ENCODE measurements at places on chromosomes 2 and 18.
A peak's percentile ranks its signal among the peaks of the same experiment; 100 is the strongest.

- no peak for DNase-seq
These were observed 368.2 kb downstream of the CDH2 start for GRCh38 chr18:27808683-27809082.

DNA sequence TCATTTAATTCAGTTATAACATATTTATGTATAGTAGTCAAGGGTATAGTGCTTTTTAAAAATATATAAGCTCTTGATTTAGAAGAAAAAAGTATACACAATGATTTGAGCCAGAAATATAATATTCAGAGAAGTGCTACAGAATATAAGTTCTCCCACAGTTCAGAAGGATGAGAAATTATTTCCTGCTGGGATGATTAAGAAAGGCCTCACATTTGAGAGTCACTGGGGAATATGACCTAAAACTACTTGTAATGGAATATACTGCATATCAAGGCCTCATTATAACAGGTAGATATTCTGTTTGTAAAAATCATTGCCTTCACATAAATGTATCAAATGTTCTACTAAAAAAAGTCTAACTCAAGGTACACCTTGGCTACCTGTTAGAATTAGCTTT, 203.5 kb downstream of the MBD2 start:
- DNase-seq, result no peak

GRCh38 chr2:144456680-144457079, 63.2 kb downstream of the ZEB2 start:
- DNase-seq, result peak; percentile 17

DNA sequence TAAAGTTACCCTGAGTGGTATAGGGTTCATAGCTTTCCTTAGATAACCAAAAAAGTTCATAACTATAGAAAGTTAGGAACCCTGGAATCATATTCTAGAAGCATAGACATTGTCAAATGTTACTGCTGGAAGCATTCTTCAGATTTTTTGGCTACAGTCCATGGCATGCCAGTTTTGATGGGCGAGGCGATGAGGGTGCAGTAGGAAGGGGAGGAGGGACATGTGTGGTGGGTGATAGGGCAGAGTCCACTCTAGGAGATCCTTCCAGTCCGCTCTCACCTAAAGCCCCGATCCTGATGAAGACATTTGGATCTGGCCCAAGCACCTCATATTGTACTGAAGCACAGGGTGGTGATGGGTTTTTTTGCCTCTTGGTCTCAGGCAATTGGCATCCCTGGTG, 91.8 kb downstream of the HRH4 start:
- no peak for DNase-seq

DNA sequence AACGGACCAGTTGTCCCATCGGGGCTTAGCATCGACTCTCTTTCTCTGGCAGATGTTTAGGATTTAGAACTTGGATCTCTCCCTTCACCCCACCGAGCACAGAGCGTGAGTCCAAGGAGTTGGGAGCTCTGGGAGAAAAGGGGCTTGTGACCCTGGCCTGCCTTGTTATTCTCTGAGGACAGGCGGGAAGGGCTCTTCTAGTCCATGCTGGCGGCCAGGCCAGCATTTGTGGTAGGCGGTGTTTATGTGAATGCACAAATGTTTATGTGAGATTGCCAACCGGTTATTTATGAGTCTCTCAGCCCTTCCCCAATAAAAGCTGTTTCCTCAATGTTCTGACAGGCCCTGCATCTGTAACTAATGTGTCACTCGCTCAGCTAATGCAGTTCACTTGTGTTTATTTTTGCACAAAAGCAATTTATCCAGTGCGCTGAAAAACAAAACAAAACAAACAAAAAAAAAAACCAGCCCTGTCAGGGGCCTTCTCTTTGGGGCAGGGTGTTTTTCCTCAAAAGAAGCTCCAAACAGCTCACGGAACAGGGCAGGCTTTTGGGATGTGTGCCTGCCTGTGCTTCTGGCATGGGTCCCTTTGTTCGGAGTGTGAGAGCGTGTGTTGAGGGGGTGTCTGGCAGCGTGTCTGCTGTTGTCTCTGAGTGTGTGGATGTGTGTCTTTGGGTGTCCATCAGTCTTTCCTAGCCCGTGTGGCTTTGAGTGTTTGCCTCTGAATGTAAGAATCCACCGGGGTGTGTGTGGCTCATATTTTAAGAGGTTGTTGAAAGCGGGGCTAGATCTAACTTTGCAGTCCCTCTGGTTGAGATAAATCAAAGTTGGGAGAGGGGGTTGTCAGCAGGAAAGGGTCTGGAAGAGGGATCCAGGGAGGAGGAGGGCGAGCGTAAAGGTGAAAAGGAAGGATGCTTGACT, 52.8 kb upstream of the HAAO start:
- no peak for DNase-seq

DNA sequence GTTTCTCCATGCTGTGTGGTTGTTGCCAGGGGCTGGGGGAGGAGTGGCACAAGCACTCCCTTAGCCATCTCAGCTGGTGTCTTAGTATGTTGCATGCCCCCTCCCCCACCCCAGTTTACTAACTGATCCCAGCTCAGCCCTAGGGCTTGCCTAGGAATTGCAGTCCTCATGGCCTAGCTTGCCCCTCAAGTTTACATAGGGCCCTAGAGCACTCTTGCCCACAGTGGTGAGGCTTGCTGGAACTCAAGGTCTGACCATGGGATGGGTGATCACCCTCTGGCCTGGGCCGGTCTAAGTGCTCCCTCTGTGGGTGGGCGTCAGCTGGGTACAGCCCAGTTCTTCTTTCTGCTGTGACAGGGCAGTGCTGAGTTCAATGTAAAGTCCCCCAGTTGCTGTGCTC, 156.1 kb upstream of the PIEZO2 start:
- DNase-seq, result no peak

DNA sequence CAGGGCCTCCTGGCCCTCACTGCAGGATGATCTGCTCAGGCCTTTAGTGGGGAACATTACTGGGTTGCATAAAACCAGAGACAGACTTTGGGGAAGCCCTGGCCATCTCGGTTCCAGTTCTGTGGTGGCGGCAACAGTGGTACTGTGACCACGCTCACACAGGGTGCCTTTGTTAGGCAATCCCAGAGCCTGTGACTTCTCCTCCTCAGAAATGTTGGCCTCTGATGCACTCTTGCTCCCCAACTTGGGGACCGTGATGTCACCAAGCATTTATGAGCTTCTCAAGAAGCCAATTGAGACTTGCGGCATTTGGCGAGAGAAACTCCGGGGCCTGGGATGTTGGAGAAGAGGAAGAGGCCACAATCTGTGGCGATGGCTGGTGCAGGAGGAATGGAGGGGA, 80.9 kb upstream of the PKDCC start:
- no peak for DNase-seq

GRCh38 chr2:127201452-127201851, 18.6 kb downstream of the CYP27C1 start:
- DNase-seq, result no peak

GRCh38 chr18:54928236-54928635, 31.0 kb downstream of the CCDC68 start:
- DNase-seq, result no peak

DNA sequence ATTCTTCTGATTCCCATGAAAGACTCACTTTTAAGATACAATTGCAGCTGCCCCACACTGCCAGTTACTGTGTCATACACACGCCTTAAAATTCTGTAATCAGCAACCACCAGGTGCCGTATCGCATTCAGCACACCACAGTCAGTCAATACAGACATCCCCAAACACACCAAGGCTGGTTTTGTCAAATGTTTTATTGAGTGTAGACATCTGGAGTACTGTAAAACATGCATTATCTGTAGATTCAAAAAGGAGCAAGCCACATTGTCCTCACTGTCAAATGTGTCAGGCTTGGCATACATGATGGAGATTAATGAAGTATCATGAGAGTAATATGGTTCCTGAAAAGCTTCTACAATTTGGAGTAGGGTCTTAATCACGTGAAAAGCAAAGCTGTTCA, 109.7 kb upstream of the SP3 start:
- DNase-seq, result no peak

GRCh38 chr2:222296911-222297599, 1.7 kb downstream of the PAX3 start:
- DNase-seq, result no peak

DNA sequence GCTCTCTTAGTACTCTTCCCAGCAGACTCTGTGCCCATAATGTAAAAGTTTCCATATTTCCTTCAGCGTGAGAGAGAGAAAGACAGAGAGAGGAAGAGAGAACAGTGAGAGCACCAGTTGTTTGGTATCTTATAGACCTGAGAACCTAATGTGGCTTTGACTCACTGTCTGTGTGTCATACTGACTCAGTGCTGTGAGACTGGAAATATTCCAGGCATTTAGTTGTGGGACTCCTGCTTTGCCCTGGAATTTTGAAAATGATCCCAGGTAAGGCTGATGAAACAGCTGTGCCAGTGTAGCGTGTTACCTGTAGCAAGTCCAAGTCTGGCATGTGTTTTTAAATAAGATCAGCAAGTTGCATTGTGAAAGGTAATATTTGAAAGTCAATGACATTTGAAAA, 87.9 kb upstream of the KCNH7 start:
- no peak for DNase-seq

DNA sequence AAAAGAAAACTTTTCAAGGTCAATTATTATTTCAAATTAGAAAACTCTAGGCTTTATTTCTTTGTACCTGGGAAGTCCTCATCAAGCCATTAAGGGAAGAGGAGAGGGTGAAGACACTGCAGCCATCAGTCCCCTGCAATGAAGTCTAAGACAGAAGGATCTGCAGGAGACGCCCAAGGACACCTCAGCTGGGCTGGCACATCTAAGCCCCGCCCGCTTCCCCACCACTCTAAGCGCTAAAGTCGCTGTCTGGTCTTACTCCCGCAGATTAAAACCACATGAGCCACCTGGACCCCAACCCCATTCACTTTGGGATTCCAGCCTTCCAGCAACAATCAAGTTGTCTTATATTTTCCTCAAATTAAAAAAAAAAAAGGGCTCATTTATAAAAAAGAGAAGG, 104.4 kb downstream of the AFF3 start:
- DNase-seq, result no peak

DNA sequence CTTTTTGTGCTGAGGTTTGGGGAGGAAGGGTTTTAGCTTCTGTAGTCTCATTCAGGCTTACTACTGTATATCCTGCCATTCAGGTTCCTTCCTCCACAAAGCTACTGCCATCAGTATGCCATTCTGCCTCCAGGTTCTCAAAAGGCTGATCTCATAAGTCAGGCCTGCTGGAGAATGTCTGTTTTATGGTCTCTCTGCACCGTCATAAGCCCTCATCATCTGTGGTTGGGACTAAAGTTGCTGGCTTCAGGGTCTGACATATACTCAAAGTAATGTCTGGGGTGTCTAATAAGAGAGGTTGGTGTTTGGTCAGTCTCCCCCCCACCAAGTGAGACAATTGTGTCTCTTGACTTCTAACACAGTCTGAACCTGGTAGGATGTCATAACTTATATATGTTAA, 36.2 kb upstream of the CCBE1 start:
- DNase-seq, result no peak

GRCh38 chr2:19865151-19865550, 36.6 kb downstream of the TTC32 start:
- no peak for DNase-seq

GRCh38 chr2:64990876-64991275, 1.7 kb downstream of the SLC1A4 start:
- DNase-seq, result no peak

DNA sequence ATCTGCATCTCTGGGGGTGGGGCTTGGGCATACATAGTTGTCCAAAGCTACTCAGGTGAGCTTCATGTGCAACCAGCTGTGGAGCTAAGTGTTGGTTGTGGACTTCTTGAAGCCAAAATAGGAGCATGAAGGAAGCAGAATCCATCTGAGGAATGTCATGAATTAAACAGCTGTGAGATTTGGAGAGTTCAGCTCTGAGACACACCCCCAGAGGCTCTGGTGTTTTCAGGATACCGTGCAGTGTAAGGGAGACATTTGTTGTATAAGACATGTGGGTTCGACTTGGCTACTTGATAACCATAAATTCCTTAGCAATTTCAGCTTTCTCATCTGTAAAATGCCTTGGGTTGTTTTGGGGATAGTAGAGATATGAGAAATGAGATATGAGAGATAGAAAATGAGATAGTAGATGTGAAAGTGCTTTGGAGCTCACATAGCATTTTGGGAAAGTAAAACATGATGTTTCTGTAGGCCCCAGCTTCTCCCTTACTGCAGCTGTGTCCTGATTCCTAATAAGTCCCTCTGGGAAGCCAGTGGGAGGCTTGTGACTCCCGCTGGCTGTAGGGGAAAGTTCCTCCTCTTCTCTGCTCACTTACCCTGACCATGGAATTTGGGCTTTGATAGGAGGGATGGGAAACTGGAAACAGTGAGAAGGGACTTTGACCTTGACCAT, 50.0 kb downstream of the DPYSL5 start:
- no peak for DNase-seq

DNA sequence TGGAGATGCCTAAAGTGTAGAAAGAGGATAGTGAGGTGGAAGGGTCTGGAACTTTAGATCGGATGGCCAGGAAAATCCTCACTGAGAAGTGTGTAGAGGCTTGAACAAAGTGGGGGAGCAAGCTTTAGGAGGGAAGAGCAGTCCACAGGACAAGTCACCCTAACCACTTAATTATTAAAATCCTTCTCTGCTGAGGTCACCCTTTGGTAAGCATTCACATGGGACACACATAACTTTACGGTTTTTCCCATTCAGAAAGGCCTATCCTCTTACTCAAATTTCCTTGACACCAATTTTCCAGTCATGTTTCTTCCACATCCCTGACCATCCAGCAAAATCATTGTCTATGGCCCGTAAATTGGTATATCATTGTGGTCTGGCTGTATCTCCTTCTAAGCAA, 31.0 kb upstream of the ZEB2 start:
- no peak for DNase-seq

- no peak for DNase-seq
These were observed 470.7 kb upstream of the ZEB2 start for GRCh38 chr2:144990661-144991060.

- DNase-seq, result peak; percentile 59
These were observed 743 bp downstream of the XPO1 start for GRCh38 chr2:61537277-61537949.

DNA sequence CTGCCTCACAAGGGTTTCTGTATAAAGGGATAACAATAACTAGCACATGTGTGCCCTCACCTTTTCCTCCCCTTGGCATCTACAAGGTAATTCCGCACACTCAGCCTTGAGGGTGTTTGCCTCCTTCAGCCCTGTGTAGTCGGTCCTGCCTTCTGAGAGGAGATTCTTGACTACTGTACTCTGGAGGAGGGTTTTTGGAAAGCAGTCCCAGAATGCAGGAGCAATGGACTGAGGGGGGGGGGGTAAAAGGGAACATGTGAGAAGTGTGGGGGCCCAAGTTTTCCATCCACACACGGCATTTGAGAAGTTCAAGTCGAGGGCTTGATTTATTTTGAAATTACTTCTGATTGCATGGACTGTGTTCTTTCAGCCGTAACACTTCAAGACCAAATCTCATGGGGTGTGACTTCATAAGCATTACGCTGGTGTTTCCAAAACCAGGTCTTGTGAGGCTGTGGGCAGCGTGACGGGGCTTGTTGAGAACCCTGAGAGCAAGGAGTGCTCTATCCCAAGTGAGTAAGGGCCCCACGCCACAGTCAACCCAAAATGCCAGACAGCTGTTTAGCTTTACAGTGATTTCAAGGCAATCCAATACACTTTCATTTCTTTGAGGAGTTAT, 198.7 kb upstream of the MEIS1 start:
- no peak for DNase-seq
